ENCODE measurements at places on chromosomes 1 and 21. TPM values are rescaled to one million over a fixed set of nuclear protein-coding genes. Genes with fewer than 3 reads are reported as not detected.
A peak's percentile ranks its signal among the peaks of the same experiment; 100 is the strongest.

Gene CYP4Z1
- not detected for polyA plus RNA-seq

Gene ASAP3
- 1.9 TPM for polyA plus RNA-seq

DNA sequence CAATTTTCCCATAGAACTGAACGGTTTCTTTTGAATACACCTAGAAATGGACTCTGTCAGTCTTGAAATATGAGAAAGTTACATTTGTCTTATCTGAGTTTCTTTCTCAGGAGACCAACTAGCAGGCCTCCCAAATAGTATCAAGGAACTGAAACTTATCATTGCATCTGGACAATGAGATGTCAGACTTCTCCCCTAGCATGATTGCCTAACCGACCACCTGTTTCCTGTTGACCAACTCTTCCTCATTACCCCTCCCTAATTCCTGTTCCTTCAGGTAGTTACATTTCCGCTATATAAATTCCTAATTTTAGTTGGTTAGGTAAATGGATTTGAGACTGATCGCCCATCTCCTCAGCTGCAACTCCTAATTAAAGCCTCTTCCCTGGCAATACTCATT is 1587.3 kb downstream of the NCAM2 start:
- H3K27ac ChIP-seq = no peak overlapping the region
- H3K4me3 ChIP-seq = no peak overlapping the region
- H3K36me3 ChIP-seq = no peaks in the 10 kb centered on the region
- H3K27me3 ChIP-seq = no peaks in the 10 kb centered on the region
- H3K4me1 ChIP-seq = no peaks in the 10 kb centered on the region
- no peak for DNase-seq

Gene DPT
- polyA plus RNA-seq = 2.7 TPM

DNA sequence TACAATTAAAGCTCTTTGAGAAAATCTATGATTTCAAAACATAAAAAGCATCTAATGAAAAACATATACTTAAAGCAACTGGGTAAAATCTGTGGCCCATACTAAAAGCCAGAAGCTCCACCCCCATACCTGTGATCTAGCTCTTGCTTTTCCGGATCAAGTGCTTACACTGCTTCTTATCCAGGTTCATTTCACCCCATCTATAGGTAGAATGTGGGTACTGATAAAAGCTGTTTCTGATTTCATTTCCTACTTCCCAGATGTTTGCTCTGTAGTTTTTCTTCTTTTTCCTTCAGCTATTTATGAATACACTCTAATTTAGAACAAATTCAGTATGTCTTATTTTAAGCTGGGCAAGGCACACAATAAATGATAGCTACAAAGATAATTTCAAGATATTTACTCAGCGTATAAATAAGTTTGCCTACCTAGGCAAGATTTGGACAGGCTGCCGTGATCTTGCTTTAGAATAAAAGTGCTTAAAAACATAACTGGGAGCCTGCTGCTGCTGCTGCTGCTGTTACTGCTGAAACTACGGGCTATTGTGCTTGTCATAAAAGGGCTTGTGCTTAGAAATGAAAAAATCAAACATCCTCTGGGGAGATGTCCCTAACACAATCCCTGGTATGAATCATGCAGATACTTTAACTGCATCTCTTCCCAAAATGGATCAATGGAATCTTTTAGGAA is 2.1 kb downstream of the SIPA1L2 start:
- no peak overlapping the region for H3K4me3 ChIP-seq
- DNase-seq = peak; percentile 86
- peak overlapping the region; percentile 11 for H3K27ac ChIP-seq
- H3K27me3 ChIP-seq = no peaks in the 10 kb centered on the region
- peaks cover 10% of the 10 kb centered on the region for H3K4me1 ChIP-seq

- no peaks in the 10 kb centered on the region for H3K4me1 ChIP-seq
- H3K27me3 ChIP-seq = no peaks in the 10 kb centered on the region
- no peaks in the 10 kb centered on the region for H3K36me3 ChIP-seq
- DNase-seq = no peak
- no peak overlapping the region for H3K27ac ChIP-seq
- no peak overlapping the region for H3K4me3 ChIP-seq
Observed at GRCh38 chr1:81660286-81660685, 140.4 kb upstream of the ADGRL2 start.

Gene KRTAP11-1
- not detected for polyA plus RNA-seq

- no peaks in the 10 kb centered on the region for H3K4me1 ChIP-seq
- peak overlapping the region; percentile 36 for H3K4me3 ChIP-seq
- H3K27me3 ChIP-seq = peaks cover 40% of the 10 kb centered on the region
- peak; percentile 53 for DNase-seq
Observed at GRCh38 chr1:205430696-205431305, 8.9 kb upstream of the LEMD1 start.

- no peaks in the 10 kb centered on the region for H3K4me1 ChIP-seq
- no peak for DNase-seq
- no peaks in the 10 kb centered on the region for H3K36me3 ChIP-seq
- H3K27ac ChIP-seq = no peak overlapping the region
- H3K4me3 ChIP-seq = no peak overlapping the region
- H3K27me3 ChIP-seq = no peaks in the 10 kb centered on the region
Observed at GRCh38 chr1:191099696-191100095, 622.0 kb upstream of the BRINP3 start.

Gene CLDN17
- not detected for polyA plus RNA-seq

DNA sequence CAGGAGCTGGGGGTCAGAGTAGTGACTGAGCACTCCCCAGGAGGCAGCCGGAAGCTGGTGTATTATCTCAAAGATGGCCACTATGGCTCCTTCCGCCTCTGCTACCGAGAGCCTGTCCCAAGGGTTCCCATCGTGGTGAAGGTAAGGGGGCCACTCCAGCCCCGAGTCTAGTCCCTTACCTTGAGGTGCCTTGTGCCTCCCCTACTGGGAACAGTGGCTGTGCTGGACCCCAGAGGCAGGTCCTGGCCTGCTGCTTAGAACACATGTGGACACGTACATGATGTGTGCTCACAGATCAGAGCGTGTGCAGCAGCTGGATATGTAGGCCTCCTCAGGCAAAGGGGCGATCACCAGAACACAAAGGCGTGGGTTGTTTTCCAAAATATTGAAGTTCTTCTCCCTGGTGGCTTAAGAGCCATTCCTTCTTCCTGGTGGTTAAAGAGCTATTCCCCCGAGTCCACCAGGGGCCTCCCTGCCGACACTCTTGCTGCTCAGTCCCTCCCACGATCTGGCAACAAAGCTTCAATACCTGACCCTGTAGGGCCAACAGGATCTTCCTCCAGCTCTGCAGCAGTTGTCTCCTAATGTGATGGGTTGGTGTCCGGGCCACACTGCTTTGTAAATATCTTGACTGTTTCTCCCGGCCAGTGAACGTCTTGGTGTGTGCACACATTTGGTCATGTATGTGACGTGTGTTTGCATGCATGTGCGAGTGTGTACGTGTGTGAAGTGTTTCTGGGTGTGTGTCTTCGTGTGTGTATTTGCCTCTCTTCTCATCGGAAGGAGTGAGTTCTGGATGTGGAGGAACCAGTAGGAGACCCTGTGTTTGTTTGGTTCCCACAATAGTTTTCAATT is 68.4 kb upstream of the TINAGL1 start:
- no peaks in the 10 kb centered on the region for H3K36me3 ChIP-seq
- no peak overlapping the region for H3K4me3 ChIP-seq
- no peak for DNase-seq
- H3K27ac ChIP-seq = no peak overlapping the region

GRCh38 chr1:116276532-116276931 is 96.5 kb upstream of the ATP1A1 start:
- no peak for DNase-seq
- no peaks in the 10 kb centered on the region for H3K4me1 ChIP-seq
- H3K27ac ChIP-seq = no peak overlapping the region

Gene COL24A1
- 2.4 TPM for polyA plus RNA-seq

- no peak overlapping the region for H3K4me3 ChIP-seq
- no peaks in the 10 kb centered on the region for H3K36me3 ChIP-seq
- no peaks in the 10 kb centered on the region for H3K27me3 ChIP-seq
- no peak overlapping the region for H3K27ac ChIP-seq
Observed at GRCh38 chr1:153292740-153293479, 19.8 kb downstream of the PGLYRP3 start.

Gene MARCKSL1
- 132 TPM for polyA plus RNA-seq

Gene CD247
- polyA plus RNA-seq = 2.8 TPM

- H3K4me1 ChIP-seq = peaks cover 5% of the 10 kb centered on the region
- DNase-seq = no peak
- no peak overlapping the region for H3K4me3 ChIP-seq
- H3K27ac ChIP-seq = no peak overlapping the region
- H3K36me3 ChIP-seq = no peaks in the 10 kb centered on the region
Observed at GRCh38 chr1:233627376-233627775, 13.5 kb downstream of the KCNK1 start.

DNA sequence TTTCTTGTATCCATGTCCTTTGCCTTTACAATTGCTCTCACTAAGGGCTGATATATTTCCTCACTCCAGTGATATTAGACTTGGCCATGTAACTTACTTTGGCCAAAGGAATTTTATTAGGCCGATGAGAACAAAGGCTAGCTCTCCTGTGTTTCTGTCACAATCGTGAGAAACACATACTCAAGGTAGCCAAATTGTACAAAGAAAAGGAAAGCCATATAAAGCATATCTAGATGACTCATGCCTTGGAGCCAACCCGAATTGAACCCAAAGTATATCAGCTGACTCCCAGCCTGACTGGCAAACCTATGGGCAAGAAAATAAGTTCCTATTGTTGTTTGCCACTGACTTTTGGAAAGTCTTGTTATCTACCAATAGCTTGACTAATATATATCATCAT is 371.7 kb upstream of the LRRC7 start:
- no peaks in the 10 kb centered on the region for H3K36me3 ChIP-seq
- H3K27me3 ChIP-seq = no peaks in the 10 kb centered on the region
- H3K4me3 ChIP-seq = no peak overlapping the region
- H3K4me1 ChIP-seq = no peaks in the 10 kb centered on the region
- no peak overlapping the region for H3K27ac ChIP-seq

DNA sequence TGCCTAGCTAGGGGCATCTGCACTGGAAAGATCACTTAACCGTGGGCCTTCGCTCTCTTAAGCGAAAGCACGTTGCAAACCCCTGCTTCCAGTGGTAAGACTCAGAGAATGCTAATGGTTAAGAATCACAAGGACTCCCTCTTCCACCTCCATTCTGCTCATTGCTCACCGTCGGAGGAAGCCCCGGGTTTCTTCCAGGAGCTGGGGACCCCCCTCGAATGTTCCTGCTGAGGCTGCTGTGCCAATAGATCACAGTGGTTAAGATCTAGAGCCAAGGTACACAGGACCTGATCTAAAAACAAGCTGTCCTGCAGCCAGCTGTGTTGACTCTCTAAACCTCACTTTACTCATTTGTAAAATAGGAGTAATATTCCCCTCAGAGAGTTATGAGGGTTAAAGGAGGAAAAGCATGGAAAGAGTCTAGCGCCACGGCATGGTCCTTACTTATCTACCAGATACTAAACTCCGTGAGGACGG is 765 bp downstream of the VAMP3 start:
- H3K27me3 ChIP-seq = no peaks in the 10 kb centered on the region
- H3K4me1 ChIP-seq = no peaks in the 10 kb centered on the region
- peak overlapping the region; percentile 89 for H3K4me3 ChIP-seq
- no peaks in the 10 kb centered on the region for H3K36me3 ChIP-seq
- peak overlapping the region; percentile 99 for H3K27ac ChIP-seq
- no peak for DNase-seq

DNA sequence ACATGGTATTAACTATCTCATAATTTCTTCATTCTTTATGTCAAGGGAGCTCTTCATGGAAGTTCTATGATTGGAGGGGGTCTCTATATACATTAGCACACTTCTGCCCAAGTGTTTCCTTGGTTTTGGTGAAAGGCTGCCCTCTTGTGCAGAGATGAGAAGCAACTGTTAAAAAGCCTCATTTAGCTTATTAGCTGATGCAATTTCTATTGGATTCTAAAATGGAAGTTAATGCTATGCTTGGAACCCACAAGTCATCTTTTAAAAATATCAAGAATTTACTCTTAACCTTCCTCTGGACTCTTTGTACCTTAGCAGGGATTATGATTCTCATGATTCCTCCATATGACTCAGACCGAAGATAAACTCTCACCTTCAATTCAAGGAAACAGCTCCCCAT is 328.9 kb downstream of the PTBP2 start:
- no peaks in the 10 kb centered on the region for H3K36me3 ChIP-seq
- no peaks in the 10 kb centered on the region for H3K27me3 ChIP-seq
- no peak overlapping the region for H3K27ac ChIP-seq
- no peaks in the 10 kb centered on the region for H3K4me1 ChIP-seq

GRCh38 chr21:32929633-32930038 is 96.1 kb upstream of the OLIG2 start:
- H3K4me1 ChIP-seq = no peaks in the 10 kb centered on the region
- H3K4me3 ChIP-seq = no peak overlapping the region
- no peak overlapping the region for H3K27ac ChIP-seq

GRCh38 chr1:240070188-240070587 is 21.5 kb upstream of the FMN2 start:
- no peak for DNase-seq
- H3K36me3 ChIP-seq = no peaks in the 10 kb centered on the region
- no peak overlapping the region for H3K4me3 ChIP-seq

GRCh38 chr1:115822117-115822516 is 18.8 kb downstream of the NHLH2 start:
- no peak overlapping the region for H3K27ac ChIP-seq
- H3K4me3 ChIP-seq = no peak overlapping the region

DNA sequence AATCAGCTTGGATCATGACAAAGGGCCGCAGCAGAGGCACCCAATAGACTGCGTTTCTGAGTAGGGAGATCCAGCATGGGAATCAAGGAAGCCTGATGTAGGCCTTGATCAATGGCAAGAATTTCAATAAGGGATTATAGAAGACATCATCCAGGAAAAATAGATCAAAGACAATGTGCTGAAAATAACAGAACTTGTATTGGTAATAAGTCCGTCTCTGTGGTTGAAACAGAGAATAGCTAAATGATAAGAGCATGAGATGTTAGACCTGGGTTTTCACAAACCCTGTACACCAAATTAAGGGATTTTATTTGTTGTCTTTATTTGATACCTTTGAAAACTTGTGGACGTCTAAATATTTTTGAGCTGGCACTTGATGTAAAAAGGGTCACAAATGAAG is 228.0 kb upstream of the SGIP1 start:
- no peaks in the 10 kb centered on the region for H3K36me3 ChIP-seq
- H3K27ac ChIP-seq = no peak overlapping the region
- H3K4me3 ChIP-seq = no peak overlapping the region
- no peaks in the 10 kb centered on the region for H3K27me3 ChIP-seq
- H3K4me1 ChIP-seq = no peaks in the 10 kb centered on the region
- no peak for DNase-seq

DNA sequence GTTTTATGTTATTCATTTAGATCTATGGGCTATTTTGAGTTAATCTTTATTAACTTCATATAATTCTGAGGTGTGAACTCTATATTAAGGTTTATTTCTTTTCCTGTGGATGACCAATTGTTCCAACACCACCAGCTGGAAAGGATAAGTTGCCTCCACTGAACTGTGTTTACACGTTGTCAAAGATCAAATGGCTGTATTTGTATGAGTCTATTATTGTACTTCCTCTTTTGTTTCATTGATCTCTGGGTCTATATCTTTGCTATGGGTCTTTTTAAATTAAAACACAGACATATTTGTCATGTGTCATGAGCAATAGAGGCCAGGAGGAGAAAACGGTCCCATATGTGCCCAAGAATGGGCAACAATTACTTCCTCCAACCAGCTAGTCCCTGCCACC is 5.2 kb upstream of the MAB21L3 start:
- H3K4me1 ChIP-seq = no peaks in the 10 kb centered on the region
- no peaks in the 10 kb centered on the region for H3K27me3 ChIP-seq
- no peak overlapping the region for H3K27ac ChIP-seq
- H3K4me3 ChIP-seq = no peak overlapping the region
- DNase-seq = no peak
- no peaks in the 10 kb centered on the region for H3K36me3 ChIP-seq

- DNase-seq = no peak
- no peaks in the 10 kb centered on the region for H3K36me3 ChIP-seq
- no peaks in the 10 kb centered on the region for H3K27me3 ChIP-seq
- H3K4me1 ChIP-seq = no peaks in the 10 kb centered on the region
- H3K4me3 ChIP-seq = no peak overlapping the region
- no peak overlapping the region for H3K27ac ChIP-seq
Observed at GRCh38 chr1:90356991-90357390, 360.1 kb downstream of the BARHL2 start.
